ENCODE measurements at places on chromosomes 1 and 21.

GRCh38 chr1:119409731-119410130 is 5.2 kb upstream of the HSD3B2 start:
- no peak for DNase-seq

DNA sequence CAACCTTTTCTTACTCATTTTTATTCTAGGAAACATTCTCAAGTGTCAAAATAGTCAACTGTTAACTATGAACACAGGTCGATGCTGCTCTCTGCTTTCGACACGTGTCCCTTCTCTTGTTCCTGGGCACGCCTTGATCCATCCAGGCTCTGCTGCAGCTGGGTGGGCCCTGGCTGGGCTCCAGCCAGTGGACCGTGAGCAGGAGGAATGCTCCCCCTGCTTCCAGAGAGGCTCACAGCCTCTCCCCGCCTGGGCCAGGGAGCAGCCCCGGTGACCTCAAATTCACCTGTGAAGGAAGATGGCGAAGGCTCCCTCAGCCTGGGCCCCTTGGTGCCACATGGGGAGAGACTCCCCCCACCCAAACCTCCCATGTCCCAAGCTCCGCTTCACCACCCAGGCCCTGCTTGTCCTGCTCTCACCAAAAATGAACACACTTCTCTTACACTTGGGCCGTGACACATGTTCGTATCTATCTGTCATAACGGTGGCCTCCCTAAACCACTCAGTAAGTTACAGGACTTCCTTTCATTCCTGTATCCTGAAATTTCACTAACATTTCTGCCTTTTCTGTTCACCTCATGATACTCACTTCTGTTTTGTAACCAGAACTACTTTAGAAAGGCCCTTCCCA is 24.6 kb upstream of the ADARB1 start:
- no peak for DNase-seq

- no peak for DNase-seq
These were observed 40.5 kb upstream of the KCNE1 start for GRCh38 chr21:34552360-34553098.

DNA sequence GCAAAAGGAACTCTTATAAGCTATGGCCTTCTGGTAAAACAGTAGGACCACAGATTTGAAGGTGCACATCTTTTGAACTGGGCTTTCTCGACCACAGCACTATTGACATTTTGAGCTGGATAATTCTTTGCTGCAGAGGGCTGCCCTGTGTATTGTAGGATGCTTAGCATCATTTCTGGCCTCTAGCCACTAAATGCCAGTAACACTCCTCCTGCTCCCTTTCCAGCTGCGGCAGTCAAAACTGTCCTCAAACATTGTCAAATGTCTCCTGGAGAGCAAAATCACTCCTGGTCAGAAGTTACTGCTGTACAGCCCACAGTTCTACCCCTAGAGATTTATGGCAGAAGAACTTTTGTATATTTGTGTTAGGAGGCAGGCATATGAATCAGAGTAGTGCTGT is 836.7 kb downstream of the PLA2G4A start:
- no peak for DNase-seq

- DNase-seq, result no peak
These were observed 62.4 kb upstream of the TNFSF18 start for GRCh38 chr1:173113015-173113741.

DNA sequence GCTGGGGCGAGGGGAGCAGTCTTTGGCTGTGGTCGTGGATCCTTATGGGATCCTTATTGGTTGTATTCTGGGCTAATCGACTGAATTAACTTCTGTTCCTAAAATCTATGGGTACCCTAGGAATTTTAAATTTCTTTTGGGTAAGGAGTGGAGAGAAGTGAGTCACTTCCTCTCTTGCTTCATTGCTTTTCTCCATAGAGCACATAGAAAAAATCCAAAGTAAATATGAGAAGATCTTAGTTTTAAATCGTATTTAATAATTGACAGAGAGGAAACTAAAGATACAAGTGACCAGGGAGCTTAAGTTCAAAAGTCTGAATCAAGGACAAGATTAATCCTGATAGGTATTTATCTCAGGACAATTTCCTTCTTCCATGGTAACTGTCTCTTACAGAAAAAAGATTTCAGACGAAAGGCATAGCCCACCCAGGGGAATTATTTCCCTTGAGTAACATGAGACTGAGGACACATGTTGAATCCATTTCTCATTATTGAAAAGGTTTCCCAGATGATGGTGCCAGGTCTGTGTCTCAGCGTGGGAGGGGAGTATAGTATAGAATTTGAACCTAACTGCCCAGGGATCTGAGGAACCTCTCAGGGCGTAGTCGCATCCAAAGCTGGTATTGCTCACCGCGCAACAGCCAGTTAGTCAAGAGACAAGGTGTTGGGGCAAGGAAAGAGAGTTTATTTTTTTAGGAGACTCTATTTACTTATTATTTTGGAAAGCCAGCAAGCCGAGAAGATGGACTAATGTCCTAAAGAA is 28.7 kb upstream of the FASLG start:
- DNase-seq, result no peak

- DNase-seq, result no peak
These were observed 32.4 kb downstream of the CDK18 start for GRCh38 chr1:205536759-205537361.

- DNase-seq, result no peak
These were observed 12.2 kb upstream of the TRNAU1AP start for GRCh38 chr1:28540651-28541050.

DNA sequence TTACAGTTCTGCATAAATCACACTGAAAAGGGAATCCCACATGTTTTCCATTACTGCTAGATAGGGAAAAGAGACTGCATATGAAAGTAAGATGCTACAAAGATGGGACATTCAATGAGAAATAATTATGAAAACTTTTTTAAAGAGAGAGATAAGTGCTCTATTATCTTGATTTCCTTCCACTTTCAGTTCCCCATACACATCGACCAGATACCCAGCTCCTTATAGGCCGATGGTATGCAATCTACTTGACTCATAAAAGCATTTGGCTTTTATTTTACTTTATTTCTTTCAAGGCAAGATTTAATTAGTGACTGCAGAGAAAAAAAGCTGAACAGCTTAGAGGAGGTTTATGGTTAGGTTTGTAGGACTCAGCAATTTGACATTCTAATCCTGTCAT is 13.1 kb downstream of the BRINP2 start:
- no peak for DNase-seq

DNA sequence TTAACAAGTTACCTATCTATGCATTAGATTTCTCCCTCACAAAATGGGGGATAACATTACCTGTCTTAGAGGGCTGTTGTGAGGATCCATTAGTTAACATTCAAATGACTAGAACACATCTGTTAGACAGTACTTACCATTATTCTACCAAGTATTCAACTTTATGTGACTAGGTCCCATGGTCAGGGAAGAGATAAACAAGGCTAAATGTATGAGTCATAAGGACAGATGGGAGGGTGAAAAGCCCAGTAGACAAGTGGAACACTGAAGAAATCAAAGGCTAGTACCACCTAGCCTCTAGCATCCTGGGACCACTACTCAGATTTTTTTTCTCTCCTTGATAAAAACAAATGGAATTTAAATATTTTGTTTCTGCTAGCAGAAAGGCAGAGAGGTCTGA is 9.0 kb upstream of the VHLL start:
- DNase-seq, result no peak

- DNase-seq, result peak; percentile 54
These were observed 124.5 kb downstream of the PTPRC start for GRCh38 chr1:198763298-198763714.

GRCh38 chr1:33119532-33120217 is 38.7 kb downstream of the AZIN2 start:
- DNase-seq, result no peak

DNA sequence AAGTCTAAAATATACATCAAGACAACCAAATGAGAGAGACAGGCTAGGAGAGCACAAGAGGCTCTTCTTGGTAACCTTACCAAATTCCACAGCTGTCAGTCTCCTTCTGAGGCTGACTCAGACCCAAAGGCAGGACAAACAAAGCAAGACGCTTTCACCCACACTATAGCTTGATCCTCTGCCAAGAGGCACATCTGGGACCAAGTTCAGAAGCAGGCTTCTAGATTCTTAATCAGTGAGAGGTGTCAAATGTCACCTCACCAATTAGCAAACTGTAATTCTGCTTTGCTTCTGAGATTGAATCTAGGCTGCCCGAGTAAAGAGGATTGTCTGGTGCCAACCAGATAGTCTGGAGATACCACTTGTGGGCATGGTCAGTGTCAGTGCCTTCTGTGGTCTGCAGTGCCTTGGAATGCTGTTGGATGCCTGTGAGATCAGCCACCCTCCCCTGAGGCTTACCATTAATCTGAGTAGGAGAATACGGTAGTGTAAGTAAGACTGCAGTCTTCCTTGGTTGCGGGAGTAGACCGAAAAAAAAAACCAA is 151.0 kb downstream of the FMN2 start:
- DNase-seq, result no peak

GRCh38 chr1:47002211-47002610 is 21.3 kb upstream of the CYP4X1 start:
- DNase-seq, result peak; percentile 13

DNA sequence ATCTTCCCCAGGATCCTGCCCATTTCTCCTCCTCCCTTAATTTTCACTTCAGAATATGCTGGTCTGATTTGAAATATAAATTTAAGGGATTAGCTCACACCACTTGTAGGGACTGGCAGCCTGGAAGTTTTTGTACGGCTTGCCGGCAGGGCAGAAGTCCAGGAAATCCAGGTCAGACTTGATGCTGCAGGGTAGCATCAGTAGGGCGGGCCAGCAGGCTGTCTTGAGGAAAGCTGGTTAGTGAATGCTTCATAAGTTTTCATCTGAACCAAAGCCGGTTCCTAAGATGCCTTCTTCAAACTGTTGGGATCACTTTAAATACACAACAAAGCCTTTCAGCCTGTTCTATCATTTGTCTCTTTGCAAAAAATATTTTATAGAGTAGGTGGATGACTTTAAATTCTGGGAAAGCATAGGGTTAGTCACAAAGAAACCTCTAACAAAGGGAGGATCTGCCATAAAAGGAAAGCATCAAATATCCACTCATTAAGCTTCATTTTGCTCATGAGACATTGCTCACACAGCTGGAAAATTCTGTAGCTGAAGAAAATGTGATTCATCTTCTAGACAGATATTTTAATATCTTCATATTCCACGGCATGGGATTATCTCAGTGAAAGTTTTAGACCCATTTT is 90.7 kb upstream of the GFI1 start:
- no peak for DNase-seq

GRCh38 chr1:15095496-15095875 is 58.1 kb upstream of the TMEM51 start:
- no peak for DNase-seq

DNA sequence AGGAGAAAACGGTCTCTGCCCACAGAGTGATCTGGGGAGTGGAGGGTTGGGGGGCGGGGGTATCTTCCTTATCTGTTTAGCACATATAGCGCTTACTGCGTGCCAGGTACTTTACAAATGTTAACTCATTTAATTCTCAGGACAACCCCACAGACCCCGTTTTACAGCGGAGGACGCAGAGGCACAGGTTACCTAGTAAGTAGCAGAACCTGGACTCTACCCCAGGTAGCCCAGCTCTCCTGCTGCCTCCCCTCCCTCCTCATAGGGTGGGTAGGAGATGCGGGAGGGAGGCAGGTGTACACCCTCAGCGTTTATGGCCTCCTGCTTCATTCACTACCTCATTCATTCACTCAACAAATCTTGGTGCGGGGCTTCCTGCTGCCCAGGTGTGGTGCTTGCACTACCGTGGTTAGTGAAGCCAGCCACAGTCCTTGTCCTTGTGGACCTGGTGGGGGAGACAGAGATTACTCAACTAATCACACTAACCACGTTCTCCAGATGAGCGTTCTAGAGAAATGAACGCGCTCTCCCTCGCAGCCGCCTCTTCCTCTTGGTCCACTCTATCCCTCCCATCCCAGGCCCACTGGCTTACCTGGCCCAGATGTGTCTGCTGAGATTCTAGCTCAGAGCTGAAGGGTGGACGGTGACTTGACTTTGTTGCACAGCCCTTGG is 102.0 kb downstream of the IER5 start:
- peak; percentile 13 for DNase-seq

DNA sequence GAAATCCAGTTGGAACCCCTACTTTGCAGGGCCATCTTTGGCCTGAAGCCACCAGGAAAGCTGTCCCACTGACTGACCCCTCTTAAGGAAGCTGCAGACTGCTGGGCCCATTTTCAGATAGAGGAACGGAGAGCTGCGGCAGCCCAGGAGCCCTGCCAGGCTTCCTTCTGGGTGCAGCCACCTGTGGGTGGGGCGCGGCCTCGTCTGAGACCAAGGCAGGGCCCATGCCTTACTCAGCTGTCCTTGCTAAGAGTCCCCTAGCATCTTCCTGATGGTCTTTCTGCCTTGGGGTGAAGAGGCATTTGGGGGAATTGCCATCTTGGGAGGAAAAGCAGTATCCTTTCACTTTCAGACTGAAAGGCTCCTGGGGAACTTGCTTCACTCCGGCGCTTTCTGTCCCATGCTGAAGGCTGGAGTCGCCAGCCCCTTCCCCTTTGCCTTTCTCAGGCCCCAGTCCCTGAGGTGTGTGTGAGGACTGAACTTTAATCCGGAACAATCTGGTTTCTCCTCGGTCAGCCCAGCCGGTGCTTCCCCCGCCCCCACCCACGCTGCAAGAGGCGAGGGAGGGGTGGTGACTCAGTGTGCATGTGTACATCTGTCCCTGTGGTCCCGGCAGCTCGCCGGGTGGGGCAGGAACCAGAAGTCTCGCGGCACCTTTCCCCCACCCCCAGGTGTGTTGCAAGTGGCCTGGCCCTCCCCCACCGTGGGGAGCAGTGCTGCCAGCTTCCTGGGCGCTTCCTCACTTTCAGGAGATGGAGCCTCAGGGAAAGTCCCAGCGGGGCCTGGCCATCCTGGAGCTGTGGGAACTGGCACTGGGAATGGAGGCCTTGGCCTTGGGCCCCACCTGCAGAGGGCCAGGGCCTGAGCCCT is 5.1 kb downstream of the ZC3H12A start:
- DNase-seq, result peak; percentile 95

DNA sequence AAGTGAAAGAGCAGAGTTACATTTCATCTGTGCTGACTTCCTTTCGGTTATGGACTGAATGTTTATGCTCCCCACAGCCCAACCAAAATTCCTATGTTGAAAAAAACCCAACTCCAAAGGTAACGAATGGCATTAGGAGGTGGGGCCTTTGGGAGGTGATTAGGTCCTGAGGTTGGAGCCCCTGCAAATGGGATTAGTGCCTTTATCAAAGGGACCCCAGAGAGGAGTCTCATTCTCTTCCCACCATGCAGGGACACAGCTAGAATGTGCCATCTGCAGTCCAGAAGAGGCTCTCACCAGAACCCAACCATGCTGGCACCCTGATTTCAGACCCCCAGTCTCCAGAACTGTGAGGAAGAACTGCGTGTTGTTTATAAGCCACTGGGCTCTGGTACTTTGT is 199.3 kb downstream of the TOMM20 start:
- no peak for DNase-seq

DNA sequence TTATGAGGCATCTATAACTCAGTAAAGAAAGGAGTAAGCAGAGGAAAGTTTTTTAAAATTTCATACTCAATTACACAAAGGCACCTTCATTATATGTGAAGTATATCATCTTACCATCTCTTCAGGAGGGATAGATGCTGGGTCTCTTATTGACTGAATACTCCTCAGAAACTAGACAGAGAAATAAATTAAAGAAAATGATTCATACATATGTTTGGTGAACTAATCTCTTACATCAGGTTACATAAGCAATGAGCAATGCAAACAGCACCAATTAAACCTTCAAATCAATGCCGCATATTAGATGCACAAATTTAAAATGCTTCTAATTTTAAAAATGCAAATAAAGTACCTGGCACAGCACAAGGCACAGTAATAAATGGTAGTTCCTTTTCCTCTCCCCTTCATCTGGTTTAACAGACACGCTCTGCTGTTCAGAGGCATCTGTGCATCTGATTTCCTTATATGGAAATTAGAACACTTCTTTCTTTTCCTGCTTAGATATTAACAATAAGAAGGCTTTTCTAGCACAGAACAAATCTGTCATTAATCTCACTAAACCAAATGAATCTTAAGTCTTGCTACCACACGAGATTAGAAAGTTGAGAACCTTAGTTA is 20.0 kb downstream of the SCYL3 start:
- DNase-seq, result no peak
